ENCODE measurements at places on chromosomes 2 and 18.

GRCh38 chr2:99238599-99238998 is 16.9 kb downstream of the LYG2 start:
- no peak for DNase-seq

DNA sequence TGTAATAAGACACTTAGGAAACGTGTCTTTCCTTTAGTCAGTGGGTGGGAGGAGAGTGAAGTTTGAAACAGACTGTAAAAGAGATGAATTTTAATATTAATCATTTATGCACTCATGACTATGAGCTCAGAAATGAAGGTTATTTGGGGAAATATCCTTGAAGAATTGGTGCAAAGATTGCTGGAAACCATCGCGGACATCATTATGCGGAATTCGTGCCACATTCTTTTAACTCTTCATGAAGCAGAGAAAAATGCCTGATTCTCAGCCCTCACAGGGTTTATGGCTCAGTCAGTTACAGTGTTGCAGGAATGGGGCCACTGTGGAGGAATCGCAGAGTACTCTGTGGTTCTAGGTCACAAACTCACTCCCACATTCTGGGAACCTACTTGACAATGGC is 109.7 kb downstream of the RGPD3 start:
- DNase-seq: no peak

- no peak for DNase-seq
Measured at GRCh38 chr2:135238651-135239050, 186.6 kb downstream of the RAB3GAP1 start.

- DNase-seq: peak; percentile 59
Measured at GRCh38 chr2:203706403-203706802, at the start of gene CD28. Gene CD28 (plus strand): TSS chr2:203706639. CDS start chr2:203706697, 58 bp downstream.

DNA sequence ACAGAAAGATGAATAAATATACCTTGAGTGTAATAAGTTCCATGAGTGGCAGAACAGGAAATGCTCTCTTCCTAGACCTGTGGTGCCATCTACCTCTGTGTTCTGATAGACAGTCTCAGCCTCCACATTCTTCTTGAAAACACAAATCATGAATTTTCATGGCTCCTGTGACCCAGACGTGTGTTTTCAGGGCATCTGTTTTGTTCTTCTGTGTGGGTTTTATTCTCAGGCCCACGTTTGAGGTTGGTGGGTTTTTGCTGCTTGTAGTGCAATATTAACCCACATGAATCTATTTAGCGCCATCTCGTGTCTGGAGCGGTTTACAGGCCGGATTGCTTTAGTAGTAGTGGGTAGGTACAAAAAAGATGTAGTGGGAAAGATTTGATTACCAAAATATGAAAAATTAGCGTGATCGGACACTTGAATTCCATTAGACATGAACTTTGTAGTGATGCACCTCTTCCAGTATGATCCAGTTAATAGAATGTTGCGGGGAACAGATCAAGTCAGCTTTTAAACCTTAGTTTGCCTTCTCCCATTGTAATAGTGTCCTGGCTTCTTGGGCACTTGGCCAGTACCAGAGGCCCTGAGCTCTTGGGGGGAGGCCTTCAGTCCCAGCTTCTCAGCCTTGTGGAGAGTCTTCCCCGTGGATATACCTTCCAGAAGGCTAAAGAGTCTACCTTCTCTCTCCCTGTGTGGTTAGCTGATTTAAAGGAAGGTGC is 256.5 kb downstream of the TPGS2 start:
- DNase-seq: peak; percentile 63

DNA sequence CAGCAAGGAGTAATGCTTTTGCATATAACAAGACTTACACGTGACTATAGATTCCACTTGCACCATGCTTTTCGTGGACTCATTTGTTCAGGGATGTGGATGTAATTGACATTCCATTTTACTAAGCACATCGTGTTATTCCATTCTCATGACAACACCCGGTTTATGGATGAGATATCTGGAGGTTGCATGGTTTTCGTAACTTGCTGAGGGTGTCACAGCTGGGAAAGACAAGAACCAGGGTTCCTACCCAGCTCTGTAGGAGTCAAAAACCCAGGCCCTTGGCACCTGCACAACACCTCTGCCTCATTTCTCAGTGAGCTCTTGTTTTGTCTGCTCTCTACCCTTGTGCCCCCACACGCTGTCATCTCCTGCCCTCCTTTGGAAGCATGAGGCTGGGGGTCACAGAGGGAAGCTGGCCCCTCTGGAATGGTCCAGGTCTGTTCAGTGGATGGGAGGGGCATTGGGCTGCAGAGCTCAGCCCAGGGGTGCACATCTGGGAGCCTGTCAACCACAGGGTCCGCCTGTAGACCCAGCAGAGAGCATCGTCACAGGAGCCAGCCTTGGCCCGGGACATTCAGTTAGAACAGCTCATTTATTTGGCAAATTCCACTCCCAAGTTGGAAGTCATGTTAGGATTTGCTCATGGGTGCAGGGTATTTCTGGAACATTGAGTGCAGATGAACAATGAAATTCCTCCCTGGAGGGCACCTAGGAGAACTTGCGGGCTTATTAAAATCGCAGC is 120.1 kb upstream of the TWIST2 start:
- DNase-seq: no peak

- DNase-seq: no peak
Measured at GRCh38 chr2:11348209-11348749, 3.8 kb upstream of the ROCK2 start.

DNA sequence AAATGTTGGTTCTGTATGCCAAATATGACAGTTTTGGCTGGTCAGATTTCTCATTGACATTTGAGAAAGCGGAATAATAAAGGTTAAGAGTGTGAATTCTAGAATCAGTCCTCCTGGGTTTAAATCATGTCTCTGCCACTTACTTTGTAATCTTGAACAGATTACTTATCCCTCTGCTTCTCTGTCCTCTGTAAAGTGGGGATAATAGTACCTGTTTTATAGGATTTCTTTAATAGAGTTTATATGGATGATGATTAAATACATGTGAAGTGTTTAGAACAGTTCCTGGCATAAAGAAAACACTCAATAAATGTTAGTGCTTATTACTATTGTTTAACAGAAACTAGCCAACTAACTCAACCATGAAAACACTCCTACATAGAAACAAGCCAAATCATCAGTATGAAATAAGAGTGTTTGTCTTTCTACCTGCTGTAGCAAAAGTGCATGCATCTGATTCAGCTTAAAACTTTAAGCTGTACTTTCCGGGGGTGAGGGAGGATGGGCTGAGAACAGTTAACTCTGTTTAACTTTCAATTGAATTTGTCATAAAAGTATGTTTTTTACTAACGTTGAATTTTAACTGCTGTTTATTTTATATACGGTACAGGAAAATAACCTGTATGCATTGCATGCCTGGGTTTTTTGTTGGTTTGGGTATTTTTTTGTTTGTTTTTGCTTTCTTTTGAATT is 6.8 kb downstream of the HTR2B start:
- no peak for DNase-seq

- DNase-seq: peak; percentile 33
Measured at GRCh38 chr2:26816893-26817292, 31.0 kb downstream of the CENPA start.

GRCh38 chr2:119649364-119649917 is 29.6 kb upstream of the TMEM177 start:
- no peak for DNase-seq

- no peak for DNase-seq
Measured at GRCh38 chr2:66440708-66441497, 6.0 kb downstream of the MEIS1 start.

DNA sequence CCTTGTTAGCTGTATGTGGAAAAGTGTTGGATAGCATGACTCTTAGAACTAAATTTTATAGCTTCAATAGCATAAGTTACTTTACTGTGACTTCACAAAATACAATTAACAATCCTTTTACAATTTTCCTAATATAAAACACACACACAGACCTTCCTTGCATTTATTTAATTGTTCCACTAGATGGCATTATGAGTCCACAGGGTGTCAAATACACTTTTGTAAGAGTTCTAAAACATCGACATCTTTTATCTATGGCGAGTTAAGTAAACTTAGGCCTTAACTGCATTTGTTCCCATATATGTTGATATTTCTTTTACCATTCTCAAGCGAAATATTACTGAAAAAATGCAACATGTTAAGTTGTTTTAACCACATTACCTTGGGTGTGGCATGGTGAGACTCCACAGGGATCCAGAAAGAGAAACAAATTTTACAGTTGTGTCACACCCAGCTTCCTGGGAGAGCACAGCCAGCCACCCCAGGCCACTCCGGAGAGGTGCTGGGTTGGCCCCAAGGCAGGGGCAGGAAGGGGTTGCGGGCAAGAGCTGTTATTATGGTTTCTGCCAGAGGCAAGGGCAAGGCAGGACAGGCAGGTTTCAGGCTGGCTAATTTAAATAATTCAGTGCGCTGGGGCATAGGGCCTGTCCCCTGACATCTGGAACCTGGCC is 312.4 kb upstream of the MC4R start:
- DNase-seq: no peak

DNA sequence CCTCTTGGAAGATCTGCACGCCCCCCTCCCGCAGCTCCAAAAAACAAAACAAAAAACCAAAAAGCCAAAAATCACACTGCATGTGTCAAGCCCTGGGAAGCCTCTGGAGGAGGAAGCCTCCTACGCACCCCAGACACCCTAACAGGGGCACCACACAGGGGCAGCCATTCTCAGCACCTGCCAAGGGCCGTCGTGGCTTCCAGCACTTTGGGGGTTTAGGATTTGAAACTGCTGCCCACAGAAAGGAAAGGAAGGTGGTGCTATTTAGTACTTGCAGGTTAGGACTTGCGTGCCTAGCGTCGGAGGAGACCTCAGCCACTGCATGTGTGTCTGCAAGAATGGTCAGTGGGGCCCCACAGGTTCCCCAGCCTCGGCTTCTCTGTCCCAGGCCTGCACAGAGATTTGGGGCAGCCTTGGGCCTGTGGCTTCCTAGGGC is 419 bp upstream of the GPR55 start:
- DNase-seq: no peak

GRCh38 chr2:156470975-156471583 is 34.9 kb downstream of the GPD2 start:
- no peak for DNase-seq

DNA sequence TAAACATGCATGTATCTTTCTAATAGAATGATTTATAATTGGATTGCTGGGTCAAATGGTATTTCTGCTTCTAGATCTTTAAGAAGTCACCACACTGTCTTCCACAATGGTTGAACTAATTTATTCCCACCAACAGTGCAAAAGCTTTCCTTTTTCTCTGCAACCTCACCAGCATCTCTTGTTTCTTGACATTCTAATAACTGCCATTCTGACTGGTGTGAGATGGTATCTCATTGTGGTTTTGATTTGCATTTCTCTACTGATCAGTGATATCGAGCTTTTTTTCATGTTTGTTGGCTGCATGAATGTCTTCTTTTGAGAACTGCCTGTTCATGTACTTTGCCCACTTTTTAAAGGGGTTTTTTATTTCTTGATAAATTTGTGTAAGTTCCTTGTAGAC is 182.5 kb downstream of the ANKRD44 start:
- DNase-seq: no peak

GRCh38 chr2:174878537-174879147 is 114.4 kb upstream of the CHRNA1 start:
- DNase-seq: no peak

DNA sequence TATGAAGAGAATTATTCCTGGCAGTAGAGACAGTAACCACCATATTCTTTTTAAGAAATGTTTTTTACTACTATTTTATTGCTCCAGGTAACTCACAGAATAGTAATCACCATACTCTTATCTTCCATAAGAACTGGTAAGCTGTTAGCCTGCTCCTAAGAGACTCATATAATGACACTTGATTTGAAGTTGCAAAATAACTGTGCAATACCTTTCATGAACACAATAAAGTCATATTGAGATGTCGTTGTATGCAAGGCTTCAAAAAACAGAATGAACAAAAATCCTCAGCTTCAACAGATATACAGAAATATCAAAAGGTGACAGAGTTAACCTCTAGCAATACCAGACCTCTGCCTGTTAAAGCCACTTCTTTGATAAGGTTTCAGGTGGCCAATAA is 360.1 kb downstream of the NBAS start:
- no peak for DNase-seq

DNA sequence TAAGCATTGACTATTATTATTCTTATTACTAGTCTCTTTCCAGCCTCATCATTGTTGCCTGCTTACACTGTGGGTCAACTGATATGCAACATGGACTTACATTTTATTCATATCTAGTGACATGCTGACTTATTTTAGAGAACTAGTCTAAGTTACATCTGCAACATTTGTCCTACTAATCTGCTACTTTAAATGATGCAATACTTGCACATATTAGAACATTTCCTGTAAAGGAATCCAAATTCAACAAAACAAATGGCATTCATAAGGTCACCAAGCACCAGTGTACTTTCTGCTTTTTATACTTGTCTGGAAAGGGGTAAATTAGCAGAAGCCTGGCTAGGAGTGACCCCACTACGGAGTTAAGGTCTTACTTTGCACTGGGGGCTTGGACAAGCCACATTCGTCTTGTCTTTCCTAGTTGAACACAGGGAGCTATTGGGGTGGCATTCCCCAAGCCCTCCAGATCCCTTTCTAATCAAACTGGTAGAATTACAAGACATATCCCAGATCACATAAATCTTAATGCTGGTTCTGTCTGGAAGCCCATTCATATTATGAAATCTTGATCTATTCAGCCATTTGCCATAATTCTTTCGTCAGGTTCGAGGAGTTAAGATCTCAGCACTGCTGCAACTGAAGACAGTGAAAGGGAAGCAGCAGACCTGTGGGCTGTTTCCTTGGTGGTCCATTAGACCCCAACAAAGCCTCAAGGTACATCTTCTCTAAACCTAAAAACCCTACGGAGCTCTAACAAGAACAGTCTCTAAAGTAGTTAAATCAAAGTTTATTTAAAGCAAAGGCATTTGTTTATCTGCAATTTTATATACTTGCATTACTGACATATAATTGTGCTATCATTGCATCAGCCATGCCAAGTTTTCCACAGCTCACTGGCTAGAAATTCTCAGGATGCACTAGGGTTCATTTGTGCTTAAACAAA is 49.9 kb upstream of the RTN4 start:
- no peak for DNase-seq

GRCh38 chr2:191025135-191025534 is 11.2 kb upstream of the STAT1 start:
- no peak for DNase-seq

GRCh38 chr18:38576349-38576748 is 1010.8 kb upstream of the CELF4 start:
- DNase-seq: no peak

DNA sequence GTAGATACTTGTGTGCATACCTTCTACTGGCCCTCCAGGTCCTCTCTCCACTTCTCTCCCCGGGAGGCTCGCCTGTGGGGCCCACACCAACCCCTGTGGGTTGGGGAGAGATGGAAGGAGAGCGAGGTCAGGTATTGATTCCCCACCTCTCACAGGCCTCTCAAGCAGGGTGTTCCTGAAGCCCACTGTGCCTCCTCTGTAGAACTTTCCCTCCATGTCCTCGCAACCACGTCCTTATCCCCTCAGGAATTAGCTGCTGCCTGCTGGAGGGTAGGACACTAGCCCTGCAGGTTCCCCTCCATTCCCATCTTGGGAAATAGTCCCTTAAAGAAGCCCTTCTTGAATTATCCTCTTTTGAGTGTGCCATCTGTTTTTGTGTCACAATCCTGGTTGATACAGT is 38.9 kb upstream of the KLF11 start:
- DNase-seq: no peak
